ENCODE measurements at places on chromosomes 16 and 17.
A peak's percentile ranks its signal among the peaks of the same experiment; 100 is the strongest.

GRCh38 chr17:68418876-68419275, 38.4 kb downstream of the WIPI1 start:
- DNase-seq: no peak

DNA sequence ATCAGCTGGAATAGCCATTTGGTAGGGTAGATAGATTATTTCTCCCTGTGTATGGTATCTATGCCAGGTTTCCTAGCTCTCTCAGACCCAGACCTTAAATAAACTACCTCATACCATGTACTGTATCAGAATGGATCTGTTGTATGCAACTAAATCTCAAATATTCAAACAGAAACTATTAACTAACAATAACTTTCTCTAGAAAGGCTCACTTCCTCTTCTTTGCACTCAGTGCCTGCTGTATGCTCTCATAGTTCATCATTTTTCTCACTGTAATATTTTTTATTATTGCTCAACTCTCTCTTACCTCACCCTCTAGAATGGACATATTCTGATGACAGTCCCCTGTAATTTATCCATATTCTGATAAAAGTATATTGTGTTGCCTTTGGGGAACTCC, 182.4 kb downstream of the TOX3 start:
- DNase-seq: no peak

DNA sequence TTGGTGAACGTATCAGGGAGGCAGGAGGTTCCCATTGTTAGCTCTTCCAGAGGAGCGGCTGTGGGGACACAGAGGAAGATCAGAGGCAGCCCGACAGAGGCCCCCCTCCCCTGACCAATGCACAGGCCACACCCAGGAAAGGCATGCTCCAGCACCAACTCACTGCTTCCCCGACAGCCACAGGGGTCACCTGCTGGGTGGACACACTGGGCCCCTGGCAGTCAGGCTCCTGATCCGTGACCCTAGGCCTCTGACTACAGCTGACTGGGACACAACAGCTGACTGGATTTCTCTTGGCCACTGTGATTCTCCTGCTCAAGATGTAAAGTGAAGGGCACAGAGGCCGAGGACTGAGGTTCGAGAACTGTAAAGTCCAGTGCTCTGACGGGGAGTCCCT, 63.5 kb downstream of the IL21R start:
- DNase-seq: no peak

DNA sequence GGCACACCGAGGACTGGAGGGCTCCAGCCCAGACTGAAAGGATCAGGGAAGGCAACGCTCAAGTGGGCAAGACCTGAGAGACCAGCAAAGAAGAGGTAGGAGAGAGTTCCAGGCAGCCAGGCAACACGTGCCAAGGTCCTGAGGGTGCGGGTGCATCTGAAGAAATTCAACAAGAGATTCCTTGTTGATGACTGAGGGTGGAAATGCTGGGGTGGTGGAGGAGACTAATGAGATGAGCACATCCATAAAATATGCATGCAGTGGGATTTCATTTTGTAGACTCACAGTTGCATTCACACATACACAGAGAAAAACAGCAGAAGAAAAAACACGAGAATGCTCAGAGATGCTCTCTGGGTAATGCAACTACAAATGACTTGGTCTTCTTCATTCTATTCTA, 154.8 kb upstream of the FOXF1 start:
- DNase-seq: peak; percentile 74

DNA sequence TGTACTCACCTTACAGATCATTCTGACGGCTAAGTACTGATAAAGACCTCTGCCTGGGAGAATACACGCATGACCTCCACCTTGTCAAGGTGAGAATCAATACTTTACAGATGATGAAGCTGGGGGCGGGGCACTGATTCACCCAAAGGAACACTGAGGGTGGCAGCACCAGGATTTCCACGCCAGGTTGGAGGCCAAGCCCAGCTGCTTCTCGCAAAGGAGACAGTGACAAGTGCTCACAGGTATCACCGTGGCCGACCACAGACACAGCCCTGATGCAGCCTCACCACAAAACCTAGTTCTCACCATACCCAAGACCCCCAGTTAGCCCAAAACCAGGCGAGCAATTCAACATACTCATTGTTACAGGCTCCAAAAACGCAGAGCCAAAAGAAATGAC, 434.2 kb downstream of the SOX9 start:
- DNase-seq: no peak

DNA sequence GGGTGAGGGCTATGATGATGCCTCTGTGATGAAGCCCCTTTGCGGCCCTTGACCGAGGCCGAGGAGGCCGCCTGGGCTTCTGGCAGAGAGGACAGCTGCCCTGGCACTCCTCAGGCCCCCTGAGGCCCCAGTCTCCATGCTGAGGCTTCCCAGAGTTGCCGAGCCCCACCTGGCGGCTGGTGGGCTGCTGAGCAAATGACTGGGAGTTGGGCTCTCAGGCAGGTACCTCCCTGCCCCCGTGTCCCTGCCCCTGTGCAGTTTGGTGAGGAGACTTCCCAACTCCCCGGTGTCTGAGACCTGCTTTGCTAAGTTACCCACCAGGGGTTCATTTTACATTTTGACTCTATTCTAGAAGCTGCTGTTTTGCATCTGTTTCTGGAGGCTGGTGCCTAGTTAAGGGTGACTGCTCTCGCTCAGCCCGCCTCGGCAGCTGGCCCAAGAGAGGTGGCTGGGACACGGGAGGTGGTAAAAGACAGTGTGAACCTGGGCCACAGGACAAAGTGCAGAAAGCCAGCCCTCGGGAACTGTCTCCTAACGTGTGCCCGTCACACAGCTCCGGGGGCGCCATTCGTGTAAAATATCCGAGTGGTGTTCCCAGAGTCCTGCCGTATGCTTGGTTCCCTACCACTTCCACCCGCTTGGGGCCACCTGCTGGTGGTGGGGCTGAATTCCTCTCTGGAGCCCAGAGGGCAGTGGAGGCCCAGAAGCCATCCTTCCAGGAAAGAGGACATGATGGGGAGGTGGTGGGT, 134.5 kb downstream of the RAB11FIP4 start:
- no peak for DNase-seq

- DNase-seq: no peak
Observed at GRCh38 chr16:12546918-12547607, 256.6 kb downstream of the CPPED1 start.

GRCh38 chr16:85767531-85767930, 16.6 kb upstream of the C16orf74 start:
- peak; percentile 82 for DNase-seq

GRCh38 chr17:17871913-17872312, 35.1 kb upstream of the SREBF1 start:
- no peak for DNase-seq

GRCh38 chr17:77473615-77474226, 333.0 kb downstream of the SEC14L1 start:
- no peak for DNase-seq

GRCh38 chr16:1466968-1467521, 7.8 kb downstream of the CLCN7 start:
- peak; percentile 8 for DNase-seq

- no peak for DNase-seq
Observed at GRCh38 chr17:59331929-59332748, 684 bp downstream of the YPEL2 start.

DNA sequence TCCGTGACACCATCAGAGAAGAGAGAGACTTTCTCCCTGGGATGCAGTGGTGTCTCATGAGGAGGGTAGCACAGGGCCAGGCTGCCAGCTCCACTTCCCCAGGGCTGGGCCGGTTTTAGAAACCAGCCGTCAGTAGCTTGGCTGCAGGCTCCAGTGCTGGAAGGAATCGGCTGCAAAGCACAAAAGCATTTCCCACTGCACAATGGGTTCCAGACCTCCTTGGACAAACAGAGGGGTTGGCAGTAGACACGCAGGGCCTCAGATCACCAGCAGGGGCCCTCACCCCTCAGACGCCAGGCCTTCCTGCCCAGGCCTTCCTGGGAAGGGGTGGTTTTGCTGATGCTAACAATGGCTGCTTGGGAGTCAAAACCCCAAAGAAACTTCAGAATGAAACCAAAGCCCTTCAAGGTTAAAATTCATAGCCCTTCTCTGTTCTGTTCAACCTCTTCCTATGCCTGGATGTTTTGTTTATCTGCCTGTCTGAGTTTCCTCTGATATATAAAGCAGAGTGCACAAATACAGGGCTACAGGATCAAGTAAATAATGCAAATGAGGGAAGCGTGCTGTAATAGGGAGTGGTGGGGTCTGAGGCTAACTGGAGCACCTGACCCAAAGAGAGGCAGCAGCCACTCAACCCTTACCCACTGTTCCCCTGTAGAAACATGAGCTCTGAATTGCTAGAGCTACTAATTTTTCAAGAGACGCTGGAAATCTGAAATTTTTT, 26.2 kb downstream of the TEKT5 start:
- DNase-seq: no peak

GRCh38 chr17:61294286-61294685, 105.4 kb upstream of the TBX2 start:
- no peak for DNase-seq

- DNase-seq: no peak
Observed at GRCh38 chr17:80295559-80295958, 34.9 kb downstream of the RNF213 start.

- no peak for DNase-seq
Observed at GRCh38 chr17:73748508-73748907, 104.3 kb upstream of the SDK2 start.

- no peak for DNase-seq
Observed at GRCh38 chr17:50076591-50077235, 18.4 kb upstream of the PDK2 start.

DNA sequence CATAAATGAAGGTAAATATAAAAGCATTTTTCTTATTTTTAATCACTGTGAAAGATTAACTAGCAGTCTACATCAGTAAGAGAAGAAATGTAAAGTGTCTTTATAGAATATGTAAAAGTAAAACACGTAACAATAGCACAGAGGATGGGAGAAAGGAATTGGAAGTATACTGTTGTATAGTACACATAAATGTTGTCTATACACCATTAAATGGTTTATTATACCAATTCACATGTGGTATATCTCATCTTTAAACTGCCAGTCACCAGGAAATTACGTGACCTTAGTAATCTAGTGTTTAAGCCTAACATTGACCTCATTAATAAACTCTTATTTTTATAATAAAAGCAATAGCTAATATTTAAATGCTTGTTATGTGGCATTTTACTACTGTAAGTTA, 87.4 kb downstream of the USP32 start:
- DNase-seq: no peak

GRCh38 chr17:31579265-31579664, 187.8 kb downstream of the RAB11FIP4 start:
- peak; percentile 65 for DNase-seq

DNA sequence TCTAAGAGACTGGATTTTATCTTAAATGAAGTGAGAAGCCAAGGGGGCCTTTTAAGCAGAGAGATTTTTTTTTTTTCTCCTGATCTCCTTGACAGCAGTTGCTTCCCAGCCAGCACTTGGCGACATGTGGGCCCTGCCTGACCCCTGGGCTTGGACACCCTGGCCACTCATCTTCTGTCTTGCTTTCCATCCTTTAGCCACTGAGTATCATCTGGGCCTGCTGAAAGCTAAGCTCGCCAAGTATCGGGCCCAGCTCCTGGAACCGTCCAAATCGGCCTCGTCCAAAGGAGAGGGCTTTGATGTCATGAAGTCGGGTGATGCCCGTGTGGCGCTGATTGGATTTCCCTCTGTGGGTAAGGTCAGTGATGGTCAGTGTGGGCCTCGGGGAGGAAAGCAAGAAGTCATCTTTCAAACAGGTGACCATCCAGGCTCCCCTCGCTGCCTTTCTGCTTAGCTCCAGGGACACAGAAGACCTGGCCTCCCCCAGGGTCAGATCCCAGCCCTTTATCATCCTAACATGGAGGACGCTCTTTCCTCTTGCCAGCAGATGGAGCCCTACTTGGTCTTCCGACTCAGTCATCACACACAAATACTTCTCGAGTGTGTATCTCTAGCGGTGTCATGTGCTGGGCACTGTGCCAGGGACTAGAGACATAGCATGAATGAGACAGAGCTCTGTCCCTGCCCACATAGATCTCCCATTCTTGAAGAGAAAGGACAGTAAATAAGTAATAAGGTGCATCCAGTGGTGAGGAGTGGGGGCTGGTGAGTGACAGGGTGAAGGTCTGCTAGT, 6.1 kb downstream of the DRG2 start:
- peak; percentile 91 for DNase-seq

- no peak for DNase-seq
Observed at GRCh38 chr16:19913340-19913645, 28.6 kb upstream of the GPRC5B start.

DNA sequence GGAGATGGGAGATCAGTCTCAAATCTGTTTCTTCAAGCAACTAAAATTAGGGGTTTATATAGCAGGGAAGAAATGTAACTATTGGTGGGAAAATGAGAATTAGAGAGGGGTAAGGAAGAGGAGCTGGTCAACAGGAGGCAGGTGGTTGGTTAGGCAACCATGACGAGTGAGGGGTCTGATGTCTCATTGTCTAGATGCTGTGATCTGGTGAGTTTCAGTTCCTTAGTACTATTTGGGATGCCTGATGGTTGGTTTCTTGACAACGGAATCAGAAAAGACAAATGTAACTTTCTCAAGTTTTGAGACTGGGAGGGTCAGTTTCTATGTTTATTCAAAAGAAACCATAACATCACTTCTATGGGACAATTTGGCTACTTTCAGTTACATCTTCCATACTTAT, 415.3 kb upstream of the C16orf82 start:
- no peak for DNase-seq

- peak; percentile 69 for DNase-seq
Observed at GRCh38 chr16:66511602-66512271, 38.2 kb downstream of the TK2 start.

- no peak for DNase-seq
Observed at GRCh38 chr17:27595208-27595607, 35.8 kb upstream of the LGALS9 start.

- DNase-seq: peak; percentile 25
Observed at GRCh38 chr17:80792373-80792781, 199.3 kb upstream of the CHMP6 start.

DNA sequence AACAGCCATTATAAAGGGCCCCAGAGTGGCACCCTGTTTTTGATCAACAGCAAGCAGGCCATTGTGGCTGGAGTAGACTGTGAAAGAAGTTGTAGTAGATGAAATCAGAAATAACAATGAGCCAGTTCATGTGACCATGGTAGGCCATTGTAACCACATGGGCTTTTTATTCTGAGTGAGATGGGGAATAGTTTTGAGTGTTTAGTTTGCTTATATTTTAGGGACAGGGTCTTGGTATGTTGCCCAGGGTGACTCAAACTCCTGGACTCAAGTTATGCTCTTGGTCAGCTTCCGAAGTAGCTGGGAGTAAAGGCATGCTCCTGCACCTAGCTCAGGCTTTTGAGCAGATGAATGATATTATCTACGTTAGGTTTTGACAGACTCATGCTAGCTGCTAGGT, 12.0 kb downstream of the CBFB start:
- DNase-seq: no peak

DNA sequence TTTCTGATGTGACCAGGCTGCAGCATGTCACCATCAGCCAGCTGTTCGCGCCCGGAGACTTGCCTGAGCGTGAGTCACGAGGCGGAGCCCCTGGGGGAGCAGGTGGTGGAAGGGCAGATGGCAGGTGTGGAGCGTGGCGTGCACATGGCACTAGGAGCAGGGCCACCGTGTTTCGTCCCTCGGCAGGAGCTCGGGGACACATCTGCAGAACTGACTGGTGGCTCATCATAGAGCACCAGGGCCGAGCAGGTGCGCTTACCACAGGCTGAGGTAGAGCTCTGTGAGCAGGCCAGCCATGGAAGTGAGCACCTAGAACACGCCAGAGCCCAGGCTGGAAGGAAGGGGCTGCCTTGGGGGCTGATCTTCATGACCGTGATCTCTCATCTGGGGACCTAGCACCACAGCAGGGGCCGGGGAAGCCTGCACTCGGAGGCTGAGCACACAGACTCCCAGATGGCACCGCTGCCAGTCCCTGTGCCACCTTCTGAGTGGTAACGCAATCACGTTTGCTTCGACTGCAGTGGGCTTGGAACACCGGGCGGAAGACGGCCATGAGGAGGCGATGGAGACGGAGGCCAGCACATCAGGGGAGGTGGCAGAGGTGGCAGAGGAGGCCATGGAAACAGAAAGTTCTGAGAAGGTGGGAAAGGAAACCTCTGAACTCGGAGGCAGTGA, 61.8 kb upstream of the ENDOV start:
- DNase-seq: no peak
